ENCODE measurements at places on chromosomes 2 and 18. TPM values are rescaled to one million over a fixed set of nuclear protein-coding genes. Genes with fewer than 3 reads are reported as not detected.

IL36A gene
- total RNA-seq = not detected

C18orf54 gene
- 2.4 TPM for total RNA-seq

GAD1 gene
- 0.31 TPM for total RNA-seq

VAMP5 gene
- total RNA-seq = 20.4 TPM

SAG gene
- total RNA-seq = not detected

GRCh38 chr2:229622495-229623355, 91.6 kb downstream of the DNER start:
- no peak for DNase-seq

DNA sequence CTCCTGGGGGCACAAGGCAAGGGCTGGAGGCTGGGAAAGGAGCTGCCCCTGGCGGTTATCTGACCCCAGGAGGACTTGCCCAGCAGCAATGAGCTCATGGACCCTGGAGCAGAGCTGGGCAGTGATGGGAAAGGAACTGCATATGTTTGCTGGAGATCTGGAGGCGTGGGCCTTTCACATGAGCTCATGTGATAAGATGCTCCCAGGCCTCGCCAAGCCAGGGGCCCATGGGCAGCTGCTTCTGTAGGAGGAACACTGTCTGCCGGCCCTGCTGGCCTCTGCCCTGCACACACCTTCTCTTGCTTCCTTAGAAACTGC, 9.0 kb upstream of the NPPC start:
- no peak for DNase-seq

DNA sequence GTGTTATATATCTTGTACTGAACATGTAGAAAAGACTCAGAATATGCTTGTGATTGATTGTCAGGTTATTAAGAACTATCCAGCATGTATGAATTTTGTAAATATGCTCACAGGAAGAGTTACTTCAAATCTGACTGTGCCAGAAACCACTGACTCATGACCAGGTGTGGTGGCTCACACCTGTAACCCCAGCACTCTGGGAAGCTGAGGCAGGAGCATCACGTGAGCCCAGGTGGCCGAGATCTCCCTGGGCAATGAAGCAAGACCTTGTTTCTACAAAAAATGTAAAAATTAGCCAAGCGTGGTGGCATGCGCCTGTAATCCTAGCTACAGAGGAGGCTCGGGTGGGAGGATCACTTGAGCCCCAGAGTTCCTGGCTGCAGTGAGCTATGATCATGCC, 126.6 kb downstream of the COMMD1 start:
- no peak for DNase-seq

- DNase-seq = no peak
These were observed 440.4 kb upstream of the NRXN1 start for GRCh38 chr2:51472300-51472699.

DNA sequence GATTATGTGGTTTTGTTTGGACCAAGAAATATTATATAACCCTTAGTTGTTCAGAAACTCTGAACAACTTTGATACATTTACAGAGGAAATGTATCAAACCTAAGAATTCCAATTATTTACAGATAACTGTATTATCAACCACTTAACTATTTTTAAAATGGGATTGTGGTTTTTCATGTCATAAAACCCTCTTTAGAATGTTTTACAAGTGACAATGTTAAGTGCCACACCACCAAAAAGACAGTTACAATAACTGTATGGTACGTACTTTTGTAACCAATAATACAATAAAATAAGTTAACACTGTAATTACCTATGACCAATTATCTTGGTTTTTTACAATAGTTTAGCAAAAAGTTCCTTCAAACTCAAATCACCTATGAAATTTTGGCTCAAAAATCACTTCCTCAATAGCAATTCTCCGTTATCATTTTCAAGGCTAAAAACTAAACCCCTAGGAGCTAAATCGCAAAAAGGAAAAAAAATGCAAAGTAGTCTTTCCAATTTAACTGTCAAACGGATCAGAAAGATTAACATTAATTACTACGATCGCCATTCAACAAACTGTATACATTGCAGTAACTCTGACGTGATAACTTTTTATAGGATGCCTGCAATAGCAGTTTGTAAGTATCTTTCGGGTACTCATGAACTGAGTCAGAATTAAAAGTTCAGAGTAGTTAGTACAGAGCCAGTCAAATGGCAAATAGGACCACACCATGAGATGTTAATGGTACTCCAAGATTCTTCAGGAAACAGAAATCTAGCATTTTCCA, 1.5 kb downstream of the ROCK1 start:
- DNase-seq = no peak

Data from left colon (tissue), 2 donors.